Thoracic aorta (tissue), 2 donors: ENCODE measurements at places on chromosomes 16 and 17.

DNA sequence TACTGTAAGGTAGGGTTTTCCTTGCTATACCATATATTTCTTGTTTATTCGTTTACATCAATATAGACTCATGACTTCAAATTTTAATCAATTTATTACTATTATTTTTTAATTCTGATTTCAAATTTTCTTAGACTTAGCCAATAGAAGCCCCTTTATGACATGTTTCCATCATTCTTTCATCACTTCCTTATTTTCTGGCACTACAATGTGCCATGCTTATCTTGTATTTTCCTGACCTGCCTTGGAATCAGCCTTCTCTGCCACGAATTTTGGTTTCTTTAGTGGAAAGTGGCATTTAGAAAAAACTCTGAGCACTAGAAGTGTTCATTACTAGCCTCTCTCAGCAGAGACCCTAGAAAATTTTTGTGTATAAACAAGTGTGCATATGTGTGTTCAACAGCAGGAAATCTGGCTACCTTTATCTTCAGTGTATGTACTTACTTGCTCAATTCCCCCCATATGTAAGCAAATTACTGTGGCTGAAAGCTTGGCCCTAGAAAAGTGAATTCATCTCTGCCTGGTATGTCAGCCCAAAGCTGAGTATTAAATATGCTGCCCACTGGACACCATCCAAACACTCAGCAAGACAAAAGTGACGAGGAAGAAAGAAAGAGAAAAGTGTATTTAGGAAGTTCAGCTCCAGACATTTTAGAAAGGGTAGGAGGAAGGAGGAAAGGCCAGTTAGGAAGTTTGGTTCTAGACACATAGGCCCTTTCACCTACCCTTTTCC lies 4.0 kb downstream of the STXBP4 start:
- DNase-seq, result no peak
- no peaks in the 10 kb centered on the region for H3K27me3 ChIP-seq
- no peaks in the 10 kb centered on the region for H3K36me3 ChIP-seq
- H3K4me1 ChIP-seq, result peaks cover 10% of the 10 kb centered on the region

DNA sequence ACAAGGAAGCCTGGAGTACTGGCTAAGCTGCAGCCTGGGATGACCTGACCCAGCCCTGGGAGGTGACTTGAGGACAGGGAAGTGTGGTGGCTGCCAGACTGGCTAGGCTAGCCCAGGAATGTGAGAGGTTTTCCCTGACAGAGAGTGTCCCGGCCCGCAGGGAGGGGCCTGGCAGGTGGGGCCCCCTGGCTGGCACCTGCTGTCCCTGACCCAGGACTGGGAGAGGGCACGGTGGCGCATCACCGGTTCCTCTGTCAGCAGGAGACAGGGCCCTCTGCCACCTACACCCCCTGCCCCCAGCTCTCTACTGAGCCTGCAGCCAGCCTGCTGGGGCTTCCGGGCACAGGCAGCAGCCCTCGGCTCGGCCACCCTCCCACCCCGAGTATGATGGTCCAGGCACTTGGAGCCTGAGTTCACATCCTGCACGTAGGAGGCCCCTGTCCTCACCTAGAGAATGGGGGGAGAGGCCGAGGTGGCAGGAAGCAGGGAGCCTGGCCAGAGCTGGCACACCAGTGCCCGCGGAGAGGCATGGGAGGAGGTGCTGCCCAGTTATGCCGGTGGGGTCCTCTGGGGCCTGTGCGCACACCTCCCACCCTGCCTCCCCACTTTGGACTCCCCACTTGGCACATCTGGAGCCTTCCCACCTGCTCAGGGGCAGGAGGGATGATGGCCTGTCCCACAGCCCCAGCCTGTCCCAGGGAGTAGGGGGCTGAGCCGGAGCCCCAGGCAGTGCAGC lies 528 bp downstream of the PRSS27 start:
- no peak overlapping the region for H3K4me3 ChIP-seq
- peaks cover 11% of the 10 kb centered on the region for H3K4me1 ChIP-seq
- no peak for DNase-seq
- no peak overlapping the region for H3K27ac ChIP-seq
- H3K27me3 ChIP-seq, result no peaks in the 10 kb centered on the region

GRCh38 chr17:79819085-79819484 lies 20.2 kb downstream of the CBX4 start:
- peaks cover 9% of the 10 kb centered on the region for H3K4me1 ChIP-seq
- H3K27me3 ChIP-seq, result peaks cover 5% of the 10 kb centered on the region
- H3K27ac ChIP-seq, result no peak overlapping the region

DNA sequence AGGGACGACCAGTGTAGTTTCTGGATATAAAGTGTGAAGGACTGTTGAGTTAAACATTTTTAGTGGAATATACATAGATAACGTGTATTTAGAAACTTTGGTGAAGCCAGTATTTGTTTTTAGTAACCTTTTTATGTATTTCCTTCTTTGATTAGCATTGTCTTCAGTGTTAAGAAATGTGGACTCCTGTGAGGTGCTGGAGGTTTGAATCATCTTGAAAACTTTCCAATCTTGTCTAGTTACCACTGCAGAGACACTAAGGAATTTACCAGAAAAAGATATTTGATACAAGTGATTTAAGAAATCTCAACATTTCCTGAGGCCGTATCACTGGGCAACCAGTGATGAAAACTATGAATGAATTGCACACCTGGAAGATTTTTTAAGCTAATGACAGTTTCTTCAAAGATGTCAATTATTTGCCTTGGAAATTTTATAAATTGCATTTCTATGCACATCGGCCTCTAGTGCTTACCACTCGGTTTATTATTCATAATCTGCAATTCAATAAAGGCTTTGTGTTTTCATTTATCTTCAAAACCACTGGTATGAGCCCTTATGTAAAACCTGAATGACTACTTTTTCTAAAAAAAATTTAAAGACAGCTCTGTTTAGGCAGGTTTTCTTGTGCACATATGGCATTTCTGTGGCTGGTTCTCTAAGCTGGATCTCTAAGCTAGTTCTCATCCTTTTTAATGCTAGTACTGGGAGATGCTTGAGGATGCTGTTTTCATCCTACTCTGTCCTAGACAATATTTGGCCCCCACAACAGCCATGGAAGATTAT lies 31.4 kb upstream of the ADCY7 start:
- H3K36me3 ChIP-seq, result no peaks in the 10 kb centered on the region
- no peak overlapping the region for H3K27ac ChIP-seq

GRCh38 chr17:32503251-32504165 lies 16.7 kb downstream of the CDK5R1 start:
- peaks cover 16% of the 10 kb centered on the region for H3K4me1 ChIP-seq
- peak overlapping the region; percentile 50 for H3K27ac ChIP-seq
- no peaks in the 10 kb centered on the region for H3K27me3 ChIP-seq
- no peak for DNase-seq
- H3K4me3 ChIP-seq, result no peak overlapping the region

DNA sequence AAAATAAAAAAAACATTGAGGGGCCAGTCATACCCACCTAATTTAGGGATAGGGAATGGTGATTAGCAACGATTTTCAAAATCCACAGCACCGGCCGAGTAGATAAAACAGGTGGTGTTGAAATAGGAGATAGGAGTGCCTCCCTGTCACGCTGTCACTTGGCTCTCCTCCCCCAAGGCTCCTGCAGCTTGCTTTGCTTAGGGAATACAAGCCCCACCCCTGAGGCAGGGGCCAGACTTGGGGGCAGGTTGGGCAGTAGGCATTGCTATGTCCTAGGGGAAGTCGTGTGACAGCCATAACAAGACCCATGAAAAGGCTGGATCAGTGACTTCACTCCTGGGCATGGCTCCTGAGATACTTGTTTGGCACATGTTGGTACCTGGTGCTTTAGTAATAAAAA lies 25.8 kb downstream of the POLR2A start:
- no peak overlapping the region for H3K4me3 ChIP-seq
- no peak for DNase-seq
- H3K4me1 ChIP-seq, result no peaks in the 10 kb centered on the region
- H3K27ac ChIP-seq, result no peak overlapping the region
- H3K36me3 ChIP-seq, result peaks cover 75% of the 10 kb centered on the region

- no peak overlapping the region for H3K4me3 ChIP-seq
- no peaks in the 10 kb centered on the region for H3K27me3 ChIP-seq
- H3K27ac ChIP-seq, result no peak overlapping the region
- no peaks in the 10 kb centered on the region for H3K4me1 ChIP-seq
Measured at GRCh38 chr16:3650631-3651265, 3.7 kb upstream of the DNASE1 start.

GRCh38 chr16:6837722-6838121 lies 494.9 kb upstream of the RBFOX1 start:
- no peak overlapping the region for H3K4me3 ChIP-seq
- no peak overlapping the region for H3K27ac ChIP-seq
- H3K36me3 ChIP-seq, result no peaks in the 10 kb centered on the region
- no peak for DNase-seq

- no peak for DNase-seq
- H3K27me3 ChIP-seq, result no peaks in the 10 kb centered on the region
- H3K4me3 ChIP-seq, result no peak overlapping the region
- H3K27ac ChIP-seq, result no peak overlapping the region
Measured at GRCh38 chr16:11521055-11521454, 65.7 kb downstream of the LITAF start.

- no peak for DNase-seq
- peaks cover 12% of the 10 kb centered on the region for H3K4me1 ChIP-seq
- no peaks in the 10 kb centered on the region for H3K27me3 ChIP-seq
- no peak overlapping the region for H3K27ac ChIP-seq
- H3K36me3 ChIP-seq, result no peaks in the 10 kb centered on the region
- H3K4me3 ChIP-seq, result no peak overlapping the region
Measured at GRCh38 chr16:89345642-89346150, 128.2 kb downstream of the ZNF778 start.

GRCh38 chr17:77307479-77308198 lies 166.9 kb downstream of the SEC14L1 start:
- no peaks in the 10 kb centered on the region for H3K27me3 ChIP-seq
- peaks cover 8% of the 10 kb centered on the region for H3K4me1 ChIP-seq
- H3K4me3 ChIP-seq, result no peak overlapping the region
- no peaks in the 10 kb centered on the region for H3K36me3 ChIP-seq
- no peak for DNase-seq

DNA sequence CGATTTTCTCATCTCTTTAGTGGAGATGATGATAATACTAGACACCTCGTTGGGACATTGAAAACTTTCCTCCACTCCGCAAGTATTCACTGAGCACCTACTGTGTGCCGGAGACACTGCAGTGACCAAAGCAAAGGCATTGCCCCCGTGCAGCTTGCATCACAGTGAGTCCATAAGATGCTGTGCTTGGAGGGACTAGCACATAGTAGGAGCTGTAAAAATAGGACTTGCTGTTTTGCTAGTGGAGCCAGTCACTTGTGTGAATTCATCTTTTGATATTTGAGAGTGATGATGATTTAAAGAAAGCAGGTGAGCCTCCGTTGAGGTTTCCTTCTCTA lies 5.3 kb upstream of the MAP2K3 start:
- H3K4me3 ChIP-seq, result no peak overlapping the region
- DNase-seq, result no peak
- no peaks in the 10 kb centered on the region for H3K27me3 ChIP-seq
- peaks cover 36% of the 10 kb centered on the region for H3K4me1 ChIP-seq
- no peaks in the 10 kb centered on the region for H3K36me3 ChIP-seq
- no peak overlapping the region for H3K27ac ChIP-seq

DNA sequence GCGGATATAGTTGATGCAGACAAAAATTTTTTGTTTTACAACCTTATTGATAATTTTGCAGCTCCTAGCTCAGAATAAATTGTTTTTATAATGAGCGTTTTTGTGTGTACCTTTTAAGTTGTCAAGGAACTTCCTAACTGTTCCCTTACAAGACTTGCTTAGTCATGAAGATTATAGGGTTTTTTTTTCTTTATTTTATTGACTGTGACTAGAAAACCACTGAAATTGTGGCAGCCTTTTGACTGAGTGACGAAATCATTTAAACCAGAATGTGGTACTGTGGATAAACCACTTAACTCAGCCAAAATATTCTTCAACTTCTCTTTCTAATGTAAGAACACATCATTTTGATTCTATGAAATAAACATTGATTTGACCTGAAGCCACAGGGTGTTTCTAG lies 40.8 kb upstream of the VPS4A start:
- H3K27me3 ChIP-seq, result no peaks in the 10 kb centered on the region
- DNase-seq, result no peak
- no peaks in the 10 kb centered on the region for H3K36me3 ChIP-seq
- H3K27ac ChIP-seq, result no peak overlapping the region
- peaks cover 6% of the 10 kb centered on the region for H3K4me1 ChIP-seq

- H3K27ac ChIP-seq, result no peak within 1 kb of the TSS
- peak within 1 kb of the TSS; percentile 64 for H3K4me3 ChIP-seq
- H3K27me3 ChIP-seq, result no peaks in the 10 kb centered on the region
- peak; percentile 83 for DNase-seq
Measured at GRCh38 chr17:38967290-38967738, at the start of gene FBXO47. FBXO47 (minus strand) TSS chr17:38967403; CDS start chr17:38963025, 4,378 bp downstream.

GRCh38 chr17:73091770-73092522 lies 542 bp downstream of the SLC39A11 start:
- peaks cover 19% of the 10 kb centered on the region for H3K4me1 ChIP-seq
- no peaks in the 10 kb centered on the region for H3K27me3 ChIP-seq
- H3K36me3 ChIP-seq, result peaks cover 5% of the 10 kb centered on the region
- no peak for DNase-seq
- peak overlapping the region; percentile 69 for H3K27ac ChIP-seq

DNA sequence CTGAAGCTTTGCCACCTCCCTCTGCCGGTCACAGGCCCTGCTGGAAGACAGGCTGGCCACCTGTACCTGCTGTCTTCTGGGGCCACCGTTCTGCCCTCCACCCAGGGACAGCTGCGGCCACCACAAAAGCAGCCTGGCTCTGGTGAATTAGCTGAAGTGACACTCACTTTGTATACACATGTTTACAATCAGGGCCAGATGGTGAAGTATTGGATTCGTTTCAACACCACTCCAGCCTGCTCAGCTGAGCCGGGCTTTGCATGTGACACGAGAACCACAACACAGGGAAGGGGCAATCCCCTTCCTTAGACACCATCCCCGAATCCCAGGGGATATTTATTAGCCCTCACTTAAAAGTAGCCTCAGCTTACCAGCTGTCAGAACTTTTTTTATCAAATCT lies 191.5 kb upstream of the RPL38 start:
- no peaks in the 10 kb centered on the region for H3K27me3 ChIP-seq
- no peaks in the 10 kb centered on the region for H3K36me3 ChIP-seq

DNA sequence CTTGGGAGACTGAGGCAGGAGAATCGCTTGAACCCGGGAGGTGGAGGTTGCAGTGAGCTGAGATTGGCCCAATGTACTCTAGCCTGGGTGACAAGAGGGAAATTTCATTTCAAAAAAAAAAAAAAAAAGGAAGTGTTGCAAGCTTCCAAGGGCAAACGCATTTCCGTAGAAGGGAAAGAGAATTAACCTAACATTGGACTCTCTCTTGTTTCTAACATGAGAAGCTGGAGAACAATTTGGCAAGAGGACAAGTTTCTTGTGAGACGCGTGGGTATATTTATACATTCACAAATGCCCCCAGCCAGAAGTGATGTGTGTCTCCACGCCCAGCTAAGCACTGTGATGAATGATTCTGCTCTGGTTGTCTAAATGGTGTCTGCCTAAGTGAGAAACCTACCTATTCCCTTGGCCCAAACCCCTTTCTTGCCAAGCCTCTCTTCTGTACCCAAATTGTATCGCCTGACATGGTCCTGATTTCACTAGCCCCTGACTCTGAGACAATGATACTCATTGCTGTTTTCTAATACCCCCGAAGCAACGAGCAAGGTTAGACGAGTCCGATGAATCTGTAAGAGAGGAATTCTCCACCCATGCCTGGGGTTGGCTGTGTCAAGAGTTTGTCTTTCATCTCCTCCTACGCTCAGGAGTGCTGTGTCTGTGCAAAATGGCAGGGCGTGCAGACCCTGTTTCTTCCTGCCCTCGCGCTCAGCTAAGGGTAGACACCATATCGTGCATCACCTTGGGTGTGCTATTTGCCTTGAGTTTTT lies 14.2 kb upstream of the ST6GALNAC2 start:
- H3K36me3 ChIP-seq, result no peaks in the 10 kb centered on the region
- H3K27me3 ChIP-seq, result no peaks in the 10 kb centered on the region
- DNase-seq, result no peak
- H3K27ac ChIP-seq, result no peak overlapping the region
- no peaks in the 10 kb centered on the region for H3K4me1 ChIP-seq
